ENCODE measurements at places on chromosomes 7 and 10.

GRCh38 chr10:130335336-130335735 is 199.1 kb downstream of the GLRX3 start:
- DNase-seq = no peak

DNA sequence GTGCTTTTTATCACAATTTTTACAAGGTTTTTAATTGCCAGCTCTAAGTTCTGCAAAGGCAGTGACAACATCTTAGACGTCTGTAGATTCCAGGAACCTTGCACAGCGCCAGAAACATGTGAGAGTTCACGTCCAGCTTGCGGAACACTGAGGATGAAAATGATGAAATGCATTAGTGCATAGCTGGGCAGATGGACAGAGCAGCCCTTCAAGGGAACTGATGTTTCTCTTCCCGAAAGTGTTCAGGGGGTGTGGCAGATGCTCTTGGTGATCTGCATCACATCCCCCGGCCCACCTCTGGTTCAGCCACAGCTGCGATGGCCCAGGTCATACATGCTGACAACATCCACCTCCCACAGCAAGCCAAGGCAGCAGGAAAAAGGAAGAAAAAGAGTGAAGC is 40.9 kb downstream of the ITIH5 start:
- DNase-seq = no peak

- DNase-seq = no peak
These were observed 13.9 kb downstream of the HNRNPA2B1 start for GRCh38 chr7:26186364-26187311.

- no peak for DNase-seq
These were observed 177.0 kb downstream of the SNX10 start for GRCh38 chr7:26468625-26469024.

DNA sequence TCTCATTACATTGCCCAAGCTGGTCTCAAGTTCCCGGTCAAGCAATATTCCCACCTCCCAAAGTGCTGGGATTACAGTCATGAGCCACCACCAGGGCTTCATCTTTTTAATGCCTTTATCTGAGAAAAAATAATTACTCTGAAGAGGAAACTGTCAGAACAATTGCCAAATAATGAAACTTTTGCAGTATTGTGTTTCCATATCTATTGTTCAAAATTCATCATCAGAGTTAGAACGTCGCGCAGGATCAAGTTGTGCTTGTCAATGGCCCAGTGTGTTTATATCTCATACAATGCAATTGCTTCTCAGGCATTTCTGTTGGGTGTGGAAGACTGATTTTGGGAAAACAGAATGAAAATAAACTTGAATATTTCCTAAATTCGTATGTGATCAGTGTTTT is 143.1 kb downstream of the ARID5B start:
- DNase-seq = no peak

DNA sequence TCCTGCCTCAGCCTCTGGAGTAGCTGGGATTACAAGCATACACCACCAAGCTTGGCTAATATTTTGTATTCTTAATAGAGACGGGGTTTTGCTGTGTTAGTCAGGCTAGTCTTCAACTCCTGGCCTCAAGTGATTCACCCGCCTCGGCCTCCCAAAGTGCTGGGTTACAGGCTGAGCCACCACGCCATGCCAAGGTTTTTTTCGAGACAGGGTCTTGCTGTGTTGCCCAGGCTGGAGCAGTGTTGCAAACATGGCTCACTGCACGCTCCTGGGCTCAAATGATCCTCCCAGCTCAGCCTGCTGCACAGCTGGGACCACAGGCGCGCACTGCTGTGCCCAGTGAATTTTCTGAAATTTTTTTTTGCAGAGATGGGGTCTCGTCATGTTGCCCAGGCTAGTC is 3.3 kb upstream of the SEC31B start:
- DNase-seq = no peak

DNA sequence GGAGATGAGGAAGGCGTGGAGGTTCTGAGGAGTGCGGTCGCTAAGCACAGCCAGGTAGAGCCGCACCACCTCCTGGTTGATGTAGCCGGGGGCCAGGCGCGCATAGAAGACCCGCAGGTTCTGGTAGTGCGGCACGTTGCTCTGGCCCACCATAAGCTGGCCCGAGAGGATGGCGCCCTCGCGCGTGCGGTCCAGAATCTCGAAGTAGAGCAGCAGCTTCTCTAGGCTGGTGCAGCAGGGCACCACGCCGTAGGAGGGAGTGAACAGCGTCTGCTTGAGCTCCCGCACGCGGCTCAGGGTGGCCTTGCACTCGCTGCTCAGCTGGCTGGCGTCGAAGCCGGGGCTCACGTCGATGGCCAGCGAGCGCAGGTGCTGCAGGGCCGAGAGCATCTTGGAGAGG is 77.8 kb upstream of the TNRC18 start:
- DNase-seq = no peak

DNA sequence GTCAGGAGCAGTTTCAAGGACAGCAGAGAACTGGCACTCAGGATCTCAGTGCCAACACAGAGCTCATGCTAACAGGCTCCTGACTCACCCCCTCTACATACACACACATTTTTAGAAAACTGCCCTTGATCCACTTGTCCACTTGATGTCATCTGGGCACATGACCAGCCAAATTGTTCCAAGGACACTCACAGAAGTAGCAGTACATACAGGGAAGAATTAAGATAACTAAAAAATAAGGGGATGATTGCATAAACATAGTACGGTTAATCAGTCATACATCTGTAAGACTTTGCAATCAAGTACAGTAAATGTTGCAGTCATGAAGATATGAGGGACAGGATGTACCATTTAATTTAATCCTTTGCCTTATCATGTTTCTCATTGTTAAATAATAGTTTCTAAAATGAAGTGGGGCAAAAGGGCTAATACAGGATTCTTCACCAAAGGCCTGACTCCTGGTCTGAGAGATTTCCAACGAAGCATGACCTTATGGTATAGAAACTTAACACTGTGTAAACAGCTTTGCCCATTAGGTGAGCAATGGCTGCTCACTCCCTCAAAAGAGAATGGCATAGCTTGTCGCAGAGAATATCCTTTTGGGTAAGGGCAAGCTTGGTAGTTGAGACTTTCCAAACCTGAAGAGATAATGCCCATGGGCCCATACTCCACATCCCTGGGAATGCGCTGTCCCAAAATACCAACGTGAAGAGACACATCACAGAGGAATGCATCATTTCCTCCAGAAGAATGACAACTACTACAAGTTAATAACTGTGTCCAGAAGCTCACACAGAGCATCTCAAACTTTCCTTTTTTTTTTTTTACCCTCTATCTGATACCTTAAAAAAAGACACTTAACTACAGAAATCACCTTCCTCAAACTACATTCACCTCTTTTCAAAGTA is 94.1 kb downstream of the ARMH3 start:
- no peak for DNase-seq

- no peak for DNase-seq
These were observed 72.9 kb downstream of the PLXNA4 start for GRCh38 chr7:132503415-132503814.

- DNase-seq = no peak
These were observed 73.1 kb downstream of the CLIP2 start for GRCh38 chr7:74362266-74362665.

DNA sequence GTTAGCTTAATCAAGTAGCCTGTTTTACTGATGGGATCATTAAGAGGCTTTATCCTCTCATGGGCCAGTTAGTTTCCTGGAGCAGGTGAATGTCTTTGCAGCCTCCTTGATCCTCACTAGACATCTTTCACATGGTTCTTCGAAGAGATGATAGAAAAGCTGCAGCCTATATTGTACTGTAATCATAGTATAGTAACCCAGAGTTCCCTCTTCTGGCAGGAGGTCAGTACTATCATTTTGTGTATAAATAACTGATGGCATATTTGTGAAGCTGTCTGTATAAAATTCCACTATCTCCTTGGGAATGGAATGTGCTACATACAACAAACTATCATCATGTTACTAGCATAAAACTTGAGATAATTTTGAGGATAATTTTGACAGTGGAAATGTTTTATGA is 123.8 kb upstream of the PRPS1L1 start:
- no peak for DNase-seq
